ENCODE measurements at places on chromosomes 12 and 14.
A peak's percentile ranks its signal among the peaks of the same experiment; 100 is the strongest.

DNA sequence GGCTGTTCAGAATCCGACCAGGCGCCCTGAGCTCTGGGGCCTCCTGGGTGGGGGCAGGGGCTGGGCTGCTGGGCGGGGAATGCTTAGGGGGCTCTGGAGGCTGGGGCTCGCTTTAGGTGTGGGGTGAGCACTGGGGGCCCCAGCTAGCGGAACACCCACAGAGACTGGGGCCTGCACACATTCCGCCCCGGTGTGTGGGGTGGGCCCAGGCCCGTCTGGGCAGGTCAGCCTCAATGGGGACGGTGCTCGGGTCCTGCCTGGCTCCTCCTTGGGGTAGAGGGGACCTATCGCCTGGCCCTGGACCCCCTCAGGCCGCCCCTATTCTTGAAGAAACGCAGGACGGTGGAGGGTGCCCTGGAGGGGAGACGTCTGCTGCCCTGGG lies 364.8 kb downstream of the TMEM121 start:
- DNase-seq = no peak

- DNase-seq = no peak
Observed at GRCh38 chr14:104966981-104967385, 11.2 kb downstream of the AHNAK2 start.

GRCh38 chr12:42565633-42566032 lies 23.9 kb downstream of the PRICKLE1 start:
- DNase-seq = no peak

DNA sequence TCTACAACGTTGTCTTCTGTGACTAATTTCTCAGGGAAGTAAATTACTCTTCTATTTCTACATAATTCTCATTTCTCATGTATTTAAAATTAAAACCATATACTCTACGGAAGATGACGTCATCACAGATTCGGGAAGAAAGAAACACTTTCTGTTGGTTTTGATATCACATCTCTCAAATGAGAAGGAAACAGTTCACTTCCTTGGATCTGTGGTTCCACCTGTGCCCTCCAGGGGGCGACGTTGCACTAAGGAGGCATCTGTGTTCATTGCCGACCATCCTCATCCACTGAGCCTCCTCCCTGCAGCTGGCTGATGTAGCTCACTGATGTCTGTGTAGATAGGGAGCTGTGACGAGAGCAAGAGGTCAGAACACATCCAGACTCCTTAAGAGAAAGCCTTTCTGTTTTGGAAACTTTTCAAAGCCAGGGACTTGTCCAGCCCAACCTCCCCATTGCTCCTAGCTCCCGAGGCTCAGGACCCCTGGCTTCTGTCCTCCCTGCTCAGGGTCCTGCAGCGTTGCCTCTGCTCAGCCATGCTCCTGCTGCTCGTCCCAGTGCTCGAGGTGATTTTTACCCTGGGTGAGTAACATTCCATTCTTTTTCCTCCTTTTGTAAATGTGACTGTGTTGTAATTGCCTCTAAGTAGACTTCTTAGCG lies 172.7 kb upstream of the OR4E1 start:
- peak; percentile 51 for DNase-seq

DNA sequence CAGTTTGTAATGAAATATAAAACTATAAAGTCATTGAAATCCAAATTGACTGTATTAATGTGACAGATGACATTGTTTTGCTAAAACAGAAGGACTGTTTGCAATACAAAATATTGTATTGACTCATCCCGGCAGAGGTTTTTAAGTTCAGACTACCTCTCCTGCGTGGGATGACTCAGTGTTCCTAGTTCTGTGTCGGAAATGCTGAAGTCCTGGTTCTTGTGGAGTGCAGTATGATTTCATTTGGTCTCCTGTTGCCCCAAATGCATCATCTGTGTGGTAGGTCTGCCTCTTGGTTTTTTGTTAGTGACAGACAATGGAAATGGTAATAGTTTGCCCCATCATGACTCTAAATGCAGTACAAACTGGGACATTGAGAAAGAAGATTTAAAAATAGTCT lies 27.8 kb downstream of the PELI2 start:
- no peak for DNase-seq

- no peak for DNase-seq
Observed at GRCh38 chr14:22488522-22489243, 100.3 kb downstream of the DAD1 start.

GRCh38 chr14:55701638-55702037 lies 121.6 kb downstream of the KTN1 start:
- no peak for DNase-seq

DNA sequence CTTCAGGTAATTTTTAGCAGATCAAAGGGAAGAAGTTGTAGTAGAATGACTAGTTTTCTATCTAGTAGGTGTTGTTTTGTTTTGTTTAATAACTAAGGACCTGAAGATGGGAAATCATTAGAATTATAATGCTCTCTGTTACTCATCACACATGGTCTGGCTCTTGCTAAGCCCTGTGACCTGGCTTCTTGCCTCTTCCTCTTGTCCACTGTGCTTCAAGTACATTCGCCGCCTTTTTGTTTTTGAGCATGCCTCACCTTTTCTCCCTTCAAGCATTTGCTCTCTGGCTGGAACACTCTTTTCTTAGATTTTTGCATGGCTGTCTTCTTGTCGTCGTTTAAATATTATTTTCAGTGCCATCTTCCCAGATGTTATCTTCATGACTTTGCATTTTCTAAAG lies 47.7 kb downstream of the DAAM1 start:
- DNase-seq = no peak

DNA sequence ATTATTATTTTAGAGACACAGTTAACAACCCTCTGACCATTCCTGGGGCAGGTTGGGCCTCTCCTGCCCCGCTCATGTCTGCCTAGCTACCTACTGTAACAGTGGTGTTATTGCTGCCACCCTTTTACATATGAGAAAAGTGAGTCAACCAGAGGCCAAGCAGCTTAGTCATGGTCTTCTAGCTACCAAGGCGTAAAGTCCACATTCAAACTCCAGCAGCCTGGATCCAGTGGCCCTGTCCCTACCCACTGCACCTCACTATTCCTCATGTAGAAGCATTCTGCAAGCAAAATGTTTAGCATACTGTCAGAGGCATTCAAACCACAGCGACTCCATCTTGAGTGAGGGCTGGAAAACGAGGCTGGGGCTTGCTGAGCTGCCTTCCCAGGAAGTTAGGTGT lies 95.8 kb downstream of the SLC15A4 start:
- no peak for DNase-seq

DNA sequence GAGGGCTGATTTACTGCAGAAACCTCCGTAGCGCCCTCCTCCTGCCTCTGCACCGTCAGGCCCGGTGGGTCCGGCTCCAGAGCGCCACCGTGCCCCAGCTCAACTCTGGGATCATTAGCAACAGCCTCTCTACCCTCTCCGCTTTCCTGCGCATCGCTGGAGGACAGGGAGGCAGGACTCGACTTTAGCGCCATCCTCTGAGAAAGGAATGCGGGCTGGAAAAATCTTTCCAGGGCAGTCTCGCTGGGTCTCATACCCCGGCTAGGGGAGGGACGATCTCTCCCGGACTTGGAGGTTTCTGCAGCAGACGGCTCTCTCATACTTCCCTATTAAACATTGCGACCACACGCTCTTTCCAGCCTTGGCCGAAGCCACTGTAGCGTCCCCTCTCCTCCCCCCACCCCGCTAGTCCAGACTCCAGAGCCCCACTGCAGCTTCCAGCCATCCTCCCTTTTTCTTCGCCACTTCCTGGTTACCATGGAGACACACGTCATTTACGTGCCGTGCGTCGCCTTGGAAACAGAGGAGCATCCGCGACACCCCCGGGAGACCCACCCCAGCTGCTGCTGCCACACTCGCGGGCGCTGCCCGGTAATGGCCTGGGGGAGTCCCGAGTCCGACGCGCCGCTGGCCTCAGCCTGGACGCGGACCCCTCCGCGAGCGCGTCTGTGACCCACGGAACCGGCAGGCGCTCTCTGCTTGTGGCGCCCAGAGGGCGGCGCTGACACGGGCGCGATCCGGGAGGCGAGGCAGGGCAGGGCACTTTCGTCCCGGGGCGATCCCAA lies at the start of gene CCDC184:
Gene CCDC184, plus strand, starts transcription at position 554 of the 785 bp plus-strand sequence. CDS start 479 bp downstream, outside the sequence.
- peak; percentile 71 for DNase-seq

DNA sequence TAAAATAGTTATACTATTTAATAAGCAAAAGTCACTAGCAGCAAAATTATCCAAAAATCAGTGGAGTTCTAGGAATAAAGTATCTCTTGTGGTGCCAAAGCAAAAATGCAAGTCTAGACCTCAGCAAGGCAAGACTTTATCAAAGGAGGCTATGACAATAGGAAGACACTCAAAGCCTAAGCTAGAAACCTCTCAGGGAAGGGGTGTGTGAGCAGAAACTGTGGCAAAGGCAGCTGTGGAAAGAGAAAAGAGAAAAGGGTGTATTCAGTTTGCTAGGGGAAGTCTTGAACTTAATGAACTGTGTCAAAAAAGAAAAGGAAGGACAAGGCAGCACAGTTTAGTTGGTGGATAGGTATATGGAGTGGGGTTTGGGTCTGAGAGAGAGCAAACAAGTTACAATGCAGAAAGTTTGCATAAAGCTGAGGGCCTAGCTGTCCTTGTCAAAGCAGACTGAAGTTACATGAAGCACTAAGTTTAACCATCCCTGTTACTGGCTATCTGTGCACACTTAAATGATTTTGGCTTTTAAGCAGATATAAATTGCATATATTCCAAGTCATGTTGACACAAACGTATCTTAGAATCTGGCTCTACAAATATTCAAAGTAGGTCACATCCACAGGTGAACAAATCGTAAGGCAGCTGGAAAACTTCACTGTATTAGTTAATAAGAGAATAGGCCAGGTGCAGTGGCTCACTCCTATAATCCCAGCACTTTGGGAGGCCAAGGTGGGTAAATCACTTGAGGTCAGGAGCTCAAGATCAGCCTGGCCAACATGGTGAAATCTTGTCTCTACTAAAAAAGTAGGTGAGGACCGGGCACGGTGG lies 31.0 kb upstream of the AMN1 start:
- DNase-seq = no peak

DNA sequence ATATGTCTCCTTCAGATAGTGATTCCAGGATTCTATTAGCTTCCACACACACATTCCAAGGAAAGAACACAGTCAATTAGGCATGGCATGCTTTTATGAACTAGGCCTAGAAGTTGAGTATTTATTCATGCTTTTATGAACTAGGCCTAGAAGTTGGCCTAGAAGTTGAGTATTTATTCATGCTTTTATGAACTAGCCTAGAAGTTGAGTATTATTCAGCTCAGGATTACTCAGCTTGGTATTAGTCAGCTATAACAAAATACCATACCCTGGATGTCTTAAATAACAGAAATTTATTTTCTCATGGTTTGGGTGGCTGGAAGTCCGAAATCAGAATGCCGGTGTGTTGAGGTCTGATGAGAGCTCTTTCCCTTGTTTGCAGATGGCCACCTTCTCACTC lies 442.7 kb upstream of the FLRT2 start:
- DNase-seq = no peak

DNA sequence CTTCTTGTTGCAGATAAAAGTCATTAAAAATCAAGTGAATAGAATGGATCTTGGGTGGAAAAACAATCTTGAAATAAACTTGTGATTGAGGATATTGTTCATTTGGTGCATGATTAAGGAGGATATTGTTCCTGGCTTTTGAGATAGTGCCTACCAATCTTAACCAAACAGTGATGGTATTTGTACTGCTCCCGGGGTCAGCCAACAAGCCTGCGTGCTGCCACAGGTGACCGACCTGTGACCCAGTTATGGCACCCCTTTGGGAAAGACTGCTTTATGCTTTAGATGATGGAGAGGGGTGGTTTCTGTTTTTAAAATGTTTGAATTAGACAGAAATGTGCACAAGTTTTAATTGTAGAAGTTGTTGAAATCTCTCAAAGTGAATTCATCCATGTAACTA lies 41.6 kb downstream of the SUDS3 start:
- no peak for DNase-seq

DNA sequence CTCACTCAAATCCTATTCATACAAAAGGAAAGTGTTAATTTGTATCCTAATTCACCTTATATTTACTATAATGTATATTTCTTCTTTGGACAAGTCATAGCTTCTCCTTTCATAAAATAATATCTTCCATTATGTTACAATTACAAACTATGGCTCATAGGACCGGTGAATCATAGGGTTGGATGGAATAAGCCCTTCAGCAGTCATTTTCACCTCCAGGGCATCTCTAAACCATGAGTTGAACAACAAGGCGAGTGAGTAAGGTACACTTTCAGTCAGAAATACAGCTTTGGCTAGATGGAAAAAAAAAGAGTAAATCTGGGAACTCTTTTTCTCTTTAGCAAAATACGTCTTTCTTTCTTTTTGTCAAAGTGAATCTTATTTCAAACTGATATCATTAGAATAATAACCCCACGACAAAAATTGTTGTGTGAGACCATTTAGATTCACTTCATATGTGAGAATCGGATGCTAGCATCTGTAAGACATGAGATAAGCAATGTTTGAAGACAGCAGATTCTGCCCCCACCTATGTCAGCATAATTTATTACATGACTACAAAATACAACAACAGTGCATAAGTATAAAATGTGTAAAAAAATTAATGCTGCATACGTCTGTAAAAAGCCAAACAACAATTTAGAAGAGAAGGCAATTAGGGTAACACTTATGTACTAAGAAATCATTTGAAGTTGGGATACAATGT lies 184.4 kb upstream of the SLC38A2 start:
- DNase-seq = no peak
